Stimulated activated naive CD4-positive, alpha-beta T cell (primary cell): ENCODE measurements at places on chromosomes 2 and 18.
A peak's percentile ranks its signal among the peaks of the same experiment; 100 is the strongest.

DNA sequence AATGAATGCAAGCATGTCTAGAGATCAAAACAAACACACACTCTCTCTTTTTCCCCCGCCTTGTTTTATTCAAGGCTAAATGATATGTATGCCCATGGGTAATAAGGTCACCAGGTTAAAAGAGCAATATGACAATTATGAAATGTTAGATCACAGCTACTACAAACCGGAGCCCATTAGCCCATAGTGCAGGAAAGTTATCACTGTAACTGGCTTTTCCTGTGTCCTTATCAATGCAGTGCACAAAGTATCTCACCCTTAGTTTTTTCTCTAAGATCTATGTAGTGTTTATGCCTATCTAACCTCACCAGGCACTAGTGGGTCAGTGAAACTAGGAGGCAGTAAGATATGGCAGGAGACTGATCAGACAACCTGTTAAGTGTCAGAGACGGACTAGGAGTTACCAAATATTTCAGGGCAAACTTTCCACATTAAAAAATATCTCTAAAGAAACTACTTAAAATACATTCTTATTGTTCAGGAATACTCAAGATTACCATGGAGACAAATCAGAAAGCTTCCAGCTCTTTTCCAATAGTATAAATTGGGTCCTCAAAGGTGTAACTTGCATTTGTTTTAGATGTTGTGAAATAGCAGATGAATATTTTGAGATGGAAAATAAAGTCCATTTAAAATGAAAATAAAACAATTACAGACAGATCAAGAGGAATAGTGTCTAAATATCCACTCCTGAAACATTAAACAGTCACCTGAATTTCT, 282.2 kb downstream of the EXOC6B start:
- DNase-seq = no peak

DNA sequence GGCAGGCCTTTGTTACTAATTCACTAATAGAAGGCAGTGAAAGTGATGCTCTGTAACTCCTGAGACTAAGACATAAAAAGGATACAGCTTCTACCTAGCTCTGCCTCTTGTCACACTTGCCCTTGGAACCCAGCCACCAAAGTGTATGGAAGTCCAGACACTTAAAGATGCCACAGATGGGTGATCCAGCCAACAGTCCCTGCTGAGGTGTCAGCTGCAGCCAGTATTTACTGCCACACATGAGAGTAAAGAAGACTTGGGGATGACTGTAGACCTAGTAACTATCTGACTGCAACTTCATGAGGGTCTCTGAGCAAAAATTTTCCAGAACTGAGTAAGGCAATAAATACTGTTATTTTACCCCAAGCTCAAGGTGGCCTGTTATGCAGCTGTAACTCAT, 8.8 kb downstream of the IMMT start:
- DNase-seq = no peak

DNA sequence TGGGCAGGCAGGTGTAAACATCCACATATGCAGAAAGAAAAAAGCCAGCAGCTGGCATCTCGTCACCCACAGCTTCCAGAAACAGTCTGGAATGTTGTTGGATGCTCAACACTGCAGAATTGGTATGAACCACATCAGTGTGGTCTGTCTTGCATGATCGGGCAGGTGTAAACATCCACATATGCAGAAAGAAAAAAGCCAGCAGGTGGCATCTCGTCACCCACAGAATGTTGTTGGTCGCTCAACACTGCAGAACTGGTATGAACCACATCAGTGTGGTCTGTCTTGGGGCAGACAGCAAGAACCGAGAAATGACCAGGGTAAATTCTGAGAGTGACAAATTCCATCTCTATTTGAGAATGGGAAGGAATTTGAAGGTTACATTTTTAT, 39.6 kb downstream of the DOCK10 start:
- DNase-seq = peak; percentile 7

GRCh38 chr2:31729442-31730092, 148.8 kb upstream of the SRD5A2 start:
- no peak for DNase-seq

GRCh38 chr2:240585681-240586197, 795 bp upstream of the CAPN10 start:
- DNase-seq = no peak

DNA sequence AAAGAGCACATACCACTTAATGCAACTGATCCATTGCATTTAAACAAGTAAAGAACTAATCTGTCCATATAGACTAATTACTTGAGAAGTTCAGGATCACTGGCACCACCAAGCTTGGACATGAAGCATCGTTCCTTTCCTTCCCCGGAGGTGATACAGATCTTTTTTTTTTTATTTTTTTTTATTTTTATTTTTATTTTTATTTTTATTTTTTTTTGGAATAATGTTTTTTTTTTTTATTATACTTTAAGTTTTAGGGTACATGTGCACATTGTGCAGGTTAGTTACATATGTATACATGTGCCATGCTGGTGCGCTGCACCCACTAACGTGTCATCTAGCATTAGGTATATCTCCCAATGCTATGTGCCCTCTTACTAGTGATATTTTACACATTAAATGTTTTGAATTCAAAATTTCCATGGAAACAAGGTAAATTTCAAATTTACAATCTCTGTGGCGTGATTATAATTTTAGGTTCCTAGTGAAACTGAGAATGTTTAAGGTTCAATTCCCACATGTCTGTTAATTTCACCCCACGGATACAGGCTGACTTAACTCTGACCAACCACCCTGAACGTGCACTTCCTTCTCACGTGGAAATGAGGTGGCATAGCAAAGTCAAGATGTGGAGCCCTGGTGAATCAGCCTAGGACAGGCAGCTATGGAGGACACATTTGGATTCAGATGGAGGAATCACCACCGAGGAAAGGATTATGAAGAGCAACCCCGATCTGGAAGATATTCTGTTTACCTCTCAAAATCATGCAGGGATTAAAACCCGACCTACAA, 101.6 kb upstream of the THOC1 start:
- DNase-seq = no peak

DNA sequence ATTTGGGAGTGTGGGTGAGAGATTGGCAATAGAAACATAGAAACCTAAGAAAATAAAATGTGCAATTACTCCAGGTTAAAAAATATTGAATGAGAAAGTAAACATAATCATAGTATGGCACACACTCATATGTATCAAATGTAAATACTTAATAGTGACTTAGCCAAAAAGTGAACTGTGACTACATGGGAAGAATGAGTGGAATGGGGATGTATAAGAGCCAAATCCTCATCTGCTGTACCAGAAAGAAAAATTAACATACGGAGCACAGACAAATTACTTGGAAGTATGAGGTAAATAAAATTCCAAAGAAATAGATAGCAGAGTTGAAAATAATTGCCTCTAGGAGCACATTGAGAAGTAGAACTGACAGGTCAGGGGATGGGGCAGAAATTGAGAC, 4.0 kb downstream of the FLACC1 start:
- no peak for DNase-seq

GRCh38 chr2:65075176-65075575, 19.0 kb downstream of the CEP68 start:
- no peak for DNase-seq

DNA sequence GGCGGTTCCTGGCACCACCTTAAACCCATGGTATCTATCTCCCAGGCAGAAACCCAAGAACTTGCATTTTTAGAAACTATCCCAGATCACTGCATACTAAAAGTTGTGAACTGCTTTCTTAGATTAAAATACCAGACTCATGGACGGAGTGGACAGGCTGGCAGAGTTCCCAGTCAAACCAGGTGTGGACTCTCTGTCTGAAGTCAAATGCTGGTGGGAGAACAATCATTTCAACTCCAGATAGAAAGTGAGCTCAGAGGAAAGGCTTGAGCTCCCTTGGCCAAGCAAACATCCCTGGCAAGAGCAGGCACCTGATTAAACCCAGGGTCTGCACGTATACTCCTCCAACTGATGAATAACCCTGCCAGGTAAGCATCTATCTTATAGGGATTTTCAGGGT, 19.5 kb downstream of the NXPH2 start:
- no peak for DNase-seq

- no peak for DNase-seq
Measured at GRCh38 chr2:209976698-209977385, 25.6 kb upstream of the RPE start.

- no peak for DNase-seq
Measured at GRCh38 chr2:8152392-8153257, 529.2 kb upstream of the ID2 start.

DNA sequence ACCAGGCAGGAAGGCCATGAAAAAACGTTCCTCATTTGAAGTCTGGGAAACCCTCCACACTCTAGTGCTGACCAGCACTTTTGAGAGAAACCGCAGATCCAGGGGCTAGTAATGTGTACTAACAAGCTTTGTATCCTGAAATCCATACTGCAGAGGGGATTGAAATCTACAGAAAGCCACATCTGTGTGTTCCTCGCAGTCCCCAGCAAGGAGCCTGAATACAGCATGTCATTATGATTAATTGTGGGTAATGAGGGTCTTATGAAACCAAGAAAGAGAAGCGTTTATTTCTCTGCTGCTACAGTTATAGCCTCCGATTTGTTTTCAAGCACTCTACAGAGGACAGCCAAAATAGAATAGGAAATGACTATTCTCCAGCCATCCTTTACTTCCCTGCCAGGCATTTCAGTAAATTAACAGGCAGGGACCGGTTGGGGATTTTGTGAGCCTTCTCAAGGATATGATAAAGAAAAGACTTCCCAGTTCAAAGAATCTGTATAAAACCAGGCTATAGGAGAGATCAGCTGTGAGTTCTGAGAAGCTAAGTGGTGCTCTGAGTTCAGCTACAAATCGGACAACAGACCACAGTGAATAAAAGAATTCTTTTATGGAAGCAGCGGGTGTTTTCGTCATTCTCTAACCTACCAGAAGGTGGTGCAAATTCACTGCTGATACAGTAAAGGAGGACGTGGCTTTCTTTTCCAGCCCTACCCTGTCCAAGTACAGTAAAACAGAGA, 133.4 kb downstream of the INSIG2 start:
- peak; percentile 33 for DNase-seq

DNA sequence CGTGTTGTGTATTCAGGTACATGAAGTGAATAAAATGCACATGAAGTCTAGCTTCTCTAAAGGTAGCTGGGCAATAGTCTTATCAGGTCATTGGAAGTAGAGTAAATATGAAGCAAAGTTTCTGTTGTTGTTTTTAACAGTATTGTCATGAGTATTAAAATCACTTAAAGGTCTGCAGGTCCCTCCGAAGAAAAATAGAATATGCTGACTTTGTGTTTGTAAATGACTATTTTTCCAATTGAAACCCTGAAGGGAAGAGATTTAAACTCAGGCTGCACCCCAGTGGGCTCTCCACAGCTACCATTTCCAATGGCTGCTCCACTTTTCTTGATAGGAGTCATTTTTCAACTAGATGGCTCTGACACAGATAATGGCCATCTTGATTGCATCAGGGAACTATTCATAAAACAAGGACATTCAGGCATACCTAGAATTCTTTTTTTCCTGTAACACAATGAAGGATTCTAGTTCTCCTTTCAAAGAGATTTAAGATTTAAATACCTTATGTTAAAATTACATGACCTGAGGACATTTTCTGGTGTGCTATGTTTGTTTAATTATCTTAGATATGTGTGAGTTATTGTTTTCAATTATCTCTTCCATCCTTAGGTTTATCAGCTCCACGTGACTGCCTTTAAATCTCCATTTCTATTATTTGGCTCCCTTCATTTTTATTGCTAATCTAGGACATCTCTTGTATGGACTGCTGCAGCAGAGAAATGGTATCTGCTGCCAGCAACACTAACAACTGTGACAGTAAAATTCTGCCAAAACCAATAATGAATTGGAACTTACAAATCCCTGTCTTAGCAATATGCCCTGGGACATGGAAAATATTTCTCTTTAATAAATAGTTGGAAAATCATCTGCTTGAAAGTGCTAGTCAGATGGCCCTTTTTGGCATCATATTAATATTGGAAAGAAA, 149.2 kb upstream of the NOSTRIN start:
- no peak for DNase-seq

GRCh38 chr18:35982409-35983114, 10.1 kb downstream of the RMP24 start:
- no peak for DNase-seq

DNA sequence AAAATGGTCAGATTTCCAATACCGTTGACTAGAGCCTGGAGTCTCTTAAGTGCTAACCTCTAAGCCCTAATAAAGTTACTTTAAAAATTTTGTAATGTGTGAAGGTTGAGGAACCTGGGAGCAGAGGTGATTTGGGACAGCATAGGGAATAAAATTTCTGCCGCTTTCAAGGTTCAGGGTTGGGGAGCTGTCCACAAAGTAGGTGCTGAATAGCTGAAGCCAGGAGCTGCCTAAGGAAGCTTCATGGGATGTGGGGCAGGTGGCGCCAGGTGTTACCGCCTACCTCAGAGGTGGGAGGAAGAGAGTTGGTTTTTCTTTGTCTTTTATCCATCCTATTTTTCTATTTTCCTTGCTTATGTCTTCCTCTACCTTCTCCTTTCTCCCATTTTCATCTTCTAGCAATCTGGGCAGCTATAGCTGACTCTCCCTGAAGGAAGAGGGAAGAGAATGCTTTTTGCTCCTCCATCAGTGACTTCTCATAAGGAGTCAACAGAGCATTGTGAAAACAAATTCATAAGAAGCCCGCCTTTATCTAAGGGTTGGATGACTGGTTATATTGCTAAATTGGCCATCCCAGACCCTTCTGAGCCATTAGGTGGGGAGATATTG, 178.7 kb downstream of the CLIP4 start:
- no peak for DNase-seq

DNA sequence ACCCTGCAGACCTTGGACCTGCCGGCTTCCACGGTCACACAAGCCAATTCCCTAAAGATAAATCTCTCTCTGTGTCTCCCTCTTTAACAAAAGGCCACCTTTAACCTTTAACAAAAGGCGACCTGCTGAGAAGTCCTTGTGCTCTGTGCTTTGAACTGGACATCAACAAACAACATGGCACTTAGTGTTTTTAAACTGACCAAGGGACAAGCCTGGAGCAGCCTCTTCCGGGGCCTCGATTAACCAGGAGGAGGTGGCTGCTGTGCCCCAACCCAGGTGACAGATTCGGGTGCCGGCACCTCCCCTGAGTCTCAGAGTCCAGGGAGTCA, 135.3 kb downstream of the RTP5 start:
- no peak for DNase-seq

DNA sequence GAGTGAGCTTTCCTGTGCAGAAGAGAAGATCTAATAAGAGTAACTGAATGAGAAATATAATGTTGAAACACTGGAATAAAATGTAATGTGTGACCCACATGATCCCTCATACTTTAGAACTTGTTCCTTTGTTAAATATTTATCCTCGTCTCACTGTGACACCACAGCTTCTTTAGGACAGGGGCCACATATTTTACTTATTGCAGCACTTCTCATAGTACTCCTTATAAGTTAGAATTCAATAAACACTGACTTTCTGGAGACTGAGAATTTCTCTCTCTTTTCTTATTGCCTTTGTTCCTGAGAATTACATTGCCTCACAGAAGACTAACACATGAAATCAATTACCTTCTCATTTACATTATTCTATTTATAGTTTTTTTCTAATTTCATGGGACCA, 1234.6 kb upstream of the CHAC2 start:
- no peak for DNase-seq
